Activated naive CD4-positive, alpha-beta T cell (primary cell): ENCODE measurements at places on chromosomes 2 and 18.

- no peak for DNase-seq
Observed at GRCh38 chr2:29309090-29310029, 194.1 kb downstream of the CLIP4 start.

GRCh38 chr2:28521663-28522062, 25.8 kb downstream of the PLB1 start:
- no peak for DNase-seq

GRCh38 chr2:231483398-231484329, 19.4 kb upstream of the NCL start:
- peak; percentile 28 for DNase-seq

DNA sequence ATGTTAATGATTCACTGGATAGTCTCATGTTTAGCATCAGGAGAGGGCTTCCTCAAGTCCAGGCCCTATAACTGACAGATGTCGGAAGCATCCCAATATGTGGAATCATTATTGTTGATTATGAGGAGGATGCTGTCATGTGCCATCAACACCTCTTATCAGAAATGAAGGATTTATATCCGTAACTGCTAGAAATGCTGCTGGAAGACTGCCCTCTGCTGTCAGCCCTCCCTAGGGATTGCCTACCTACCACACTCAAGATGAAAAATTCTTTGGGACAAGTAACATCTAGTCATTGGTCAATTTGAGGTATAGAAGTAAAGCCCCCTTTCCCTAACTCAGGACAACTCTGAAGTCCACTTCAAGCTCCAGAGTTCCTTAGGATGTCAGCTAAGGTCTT, 1166.5 kb upstream of the NXPH2 start:
- no peak for DNase-seq

DNA sequence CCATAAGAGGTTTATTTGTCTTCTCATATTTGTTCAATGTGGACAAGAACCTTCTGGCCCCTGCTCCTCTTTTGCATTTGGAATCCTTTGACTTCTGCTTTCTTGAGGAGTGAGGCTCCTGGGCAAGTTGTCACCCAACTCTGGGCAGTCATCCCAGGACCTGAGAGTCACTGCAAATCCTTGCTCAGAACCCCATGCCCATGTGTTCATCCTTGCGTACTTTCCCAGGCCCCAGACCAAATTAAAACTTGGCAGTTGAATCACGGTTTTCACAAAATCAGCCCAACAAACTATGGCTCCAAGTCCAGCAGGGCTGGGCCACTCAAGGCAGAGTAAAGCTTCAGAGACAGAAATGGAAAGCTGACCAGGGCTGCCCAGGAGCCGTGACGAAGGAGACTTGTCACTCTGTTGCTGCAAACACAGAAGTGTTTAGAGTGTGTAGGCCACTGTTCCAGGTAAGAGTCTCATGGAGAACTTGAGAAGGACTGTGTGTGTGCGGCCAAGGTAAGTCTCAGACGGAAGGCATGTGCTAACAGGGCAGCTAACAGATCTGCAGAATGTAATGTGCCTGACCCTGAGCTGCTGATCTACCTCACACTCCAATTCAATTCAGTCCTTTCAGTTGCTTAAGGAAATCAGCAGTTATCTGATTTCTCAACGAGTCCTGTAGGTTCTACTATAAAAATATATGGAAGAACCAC, 549.4 kb upstream of the HS6ST1 start:
- no peak for DNase-seq

- no peak for DNase-seq
Observed at GRCh38 chr2:227054006-227054405, 110.0 kb downstream of the COL4A4 start.
